RWPE2 (cell line): ENCODE measurements at places on chromosomes 3 and 15.

DNA sequence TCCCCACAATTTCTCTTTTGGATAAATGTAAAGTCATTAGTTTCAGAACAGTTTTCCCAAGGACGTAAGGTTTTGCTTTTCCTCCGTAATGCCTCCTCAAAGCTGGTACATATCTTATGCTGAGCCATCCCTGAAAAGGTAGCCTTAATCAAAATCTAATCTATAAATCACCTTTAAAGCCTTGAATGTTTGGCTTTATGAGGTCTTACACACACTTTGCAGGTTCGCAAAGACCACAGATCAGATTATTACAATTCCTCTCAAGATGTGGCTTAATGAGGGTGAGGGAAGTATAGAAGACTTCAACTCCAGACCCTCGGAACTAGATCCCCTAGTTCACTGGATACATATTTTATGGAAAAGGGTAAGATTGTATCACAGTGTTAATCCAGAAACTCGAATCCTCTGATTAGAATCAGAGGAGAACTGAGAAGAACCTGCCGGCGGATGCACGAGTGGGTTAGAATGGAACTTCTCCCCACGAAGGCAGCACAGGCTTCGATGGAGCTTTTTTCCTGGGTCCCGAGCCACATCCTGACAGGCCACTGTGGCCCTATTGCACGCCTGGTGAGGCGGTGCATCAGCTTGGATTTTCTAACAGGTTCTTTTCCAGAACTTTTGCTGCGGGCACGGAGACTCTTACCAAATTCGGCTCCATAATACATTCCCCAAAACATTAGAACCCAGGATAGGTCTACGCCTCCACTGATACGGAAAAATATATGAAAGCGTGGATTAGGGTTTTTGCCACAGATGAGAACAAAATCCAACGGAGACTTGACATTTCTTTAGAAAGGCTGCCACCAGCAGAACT is 1.2 kb downstream of the CTXND1 start:
- peaks cover 93% of the 10 kb centered on the region for H3K27me3 ChIP-seq
- H3K4me3 ChIP-seq: no peak overlapping the region
- no peaks in the 10 kb centered on the region for H3K4me1 ChIP-seq
- no peak overlapping the region for H3K27ac ChIP-seq
- no peak for DNase-seq

DNA sequence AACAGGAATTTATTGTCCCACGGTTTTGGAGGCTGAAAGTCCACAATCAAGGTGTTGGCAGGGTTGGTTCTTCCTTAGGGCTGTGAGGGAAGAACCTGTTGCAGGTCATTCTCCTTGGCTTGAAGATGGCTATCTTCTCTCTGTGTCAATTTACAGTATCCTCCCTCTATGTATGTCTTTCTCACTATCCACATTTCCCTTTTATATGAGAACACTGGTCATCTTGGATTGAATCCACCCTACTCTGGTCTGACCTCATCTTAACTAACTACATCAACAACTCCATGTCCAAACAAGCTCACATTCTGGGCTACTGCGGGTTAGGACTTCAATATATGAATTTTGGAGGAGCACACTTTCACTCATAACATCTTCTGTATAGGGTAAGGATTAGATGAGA is 61.9 kb downstream of the CLDN1 start:
- H3K27me3 ChIP-seq: no peaks in the 10 kb centered on the region
- DNase-seq: no peak
- H3K36me3 ChIP-seq: no peaks in the 10 kb centered on the region
- H3K27ac ChIP-seq: no peak overlapping the region
- peaks cover 4% of the 10 kb centered on the region for H3K4me1 ChIP-seq

DNA sequence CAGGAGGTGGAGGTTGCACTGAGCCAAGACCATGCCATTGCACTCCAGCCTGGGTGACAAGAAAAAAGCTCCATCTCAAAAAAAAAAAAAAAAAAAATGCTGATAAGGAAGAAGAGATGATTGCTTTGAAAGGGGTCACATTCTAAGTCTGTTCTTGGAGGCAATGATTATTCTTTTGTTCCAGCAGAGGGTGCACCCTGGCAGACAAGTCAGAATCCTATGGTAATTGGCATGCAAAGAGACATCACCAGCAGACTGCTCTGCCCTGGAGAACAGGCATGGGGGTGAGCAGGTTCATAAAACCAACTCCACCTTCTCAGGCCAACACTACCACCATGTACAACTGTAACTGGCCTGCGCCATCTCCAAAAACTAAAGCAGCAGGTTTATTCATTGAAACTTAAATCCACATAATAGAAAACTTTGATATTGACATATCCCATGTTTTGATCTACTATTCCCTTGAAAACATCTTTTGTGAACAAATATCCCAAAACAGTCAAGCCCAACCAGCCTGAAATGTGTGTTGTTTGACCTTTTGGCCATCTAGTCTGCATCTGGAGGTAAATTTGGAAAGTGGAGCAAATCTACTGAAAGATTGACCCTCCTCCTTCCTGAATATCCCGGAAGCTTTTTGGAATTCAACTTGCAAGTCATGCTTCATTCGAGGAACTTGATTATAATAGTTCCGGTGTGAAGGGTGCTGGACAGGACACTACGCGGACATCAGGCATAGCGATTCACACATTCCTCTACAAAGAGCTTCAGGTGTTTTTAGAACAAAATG is 100.3 kb downstream of the MECOM start:
- H3K4me3 ChIP-seq: no peak overlapping the region
- no peak overlapping the region for H3K27ac ChIP-seq
- H3K27me3 ChIP-seq: no peaks in the 10 kb centered on the region

DNA sequence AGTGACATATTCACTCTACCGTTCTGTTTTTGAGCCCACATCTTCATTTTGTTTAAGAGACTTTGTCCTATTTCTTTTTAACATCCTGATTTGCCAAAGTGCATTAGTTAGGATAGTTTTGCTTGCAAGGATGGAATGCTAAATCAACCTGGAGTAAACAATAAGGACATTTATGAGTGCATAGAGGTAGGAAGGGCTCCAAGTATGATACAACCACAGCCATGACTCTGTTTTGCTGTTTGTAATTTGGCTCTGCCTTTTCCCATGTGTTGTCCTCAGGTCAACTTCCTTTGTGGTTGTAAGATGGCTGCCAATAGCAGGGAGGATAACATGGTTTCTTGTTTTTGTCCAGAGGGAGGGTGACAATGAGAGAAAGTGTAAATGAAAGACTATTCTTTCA is 66.4 kb upstream of the GOLIM4 start:
- no peak for DNase-seq
- H3K27me3 ChIP-seq: no peaks in the 10 kb centered on the region
- H3K4me1 ChIP-seq: no peaks in the 10 kb centered on the region
- no peak overlapping the region for H3K4me3 ChIP-seq

- no peaks in the 10 kb centered on the region for H3K27me3 ChIP-seq
- no peak for DNase-seq
- H3K27ac ChIP-seq: peak overlapping the region; percentile 79
- H3K4me1 ChIP-seq: peaks cover 41% of the 10 kb centered on the region
Observed at GRCh38 chr15:48145923-48146322, 25.1 kb downstream of the SLC24A5 start.

- no peak overlapping the region for H3K27ac ChIP-seq
- H3K4me3 ChIP-seq: no peak overlapping the region
- H3K36me3 ChIP-seq: no peaks in the 10 kb centered on the region
- H3K4me1 ChIP-seq: peaks cover 8% of the 10 kb centered on the region
Observed at GRCh38 chr15:68608206-68608843, 29.5 kb downstream of the CORO2B start.

DNA sequence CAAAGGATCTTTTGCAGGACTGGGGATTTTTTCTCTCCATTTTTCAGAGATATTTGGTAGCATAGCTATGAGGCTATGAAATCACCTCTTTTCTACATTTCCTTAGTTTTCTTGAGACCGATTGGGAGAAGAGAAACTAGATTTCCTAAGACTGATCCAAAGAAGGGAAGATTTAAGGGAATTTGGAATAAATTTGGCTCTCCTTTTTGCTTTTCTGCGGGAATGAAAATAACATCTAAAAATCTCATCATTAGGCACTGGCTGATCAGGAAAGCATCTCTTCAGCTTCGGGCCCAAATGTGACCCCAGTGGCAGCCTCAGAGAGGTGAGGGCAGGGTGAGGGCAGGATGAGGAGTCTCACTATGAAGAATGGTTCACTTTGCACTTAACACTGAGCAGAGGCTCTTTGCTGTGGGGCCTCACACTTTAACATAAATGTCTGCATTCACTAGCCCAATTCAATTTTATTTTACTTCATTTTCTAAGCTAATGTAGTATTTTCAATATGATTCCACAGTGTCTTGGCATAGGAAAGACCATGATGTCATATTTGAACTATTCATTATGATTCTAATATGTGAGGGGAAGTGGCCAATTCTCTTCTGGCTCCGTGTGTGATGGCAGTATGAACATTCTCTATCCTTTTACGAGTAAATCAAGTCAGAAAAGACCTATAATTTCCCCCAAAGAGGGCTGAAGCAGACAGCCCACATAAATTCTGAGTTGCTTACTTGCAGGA is 193.2 kb downstream of the MEX3B start:
- H3K36me3 ChIP-seq: no peaks in the 10 kb centered on the region
- H3K4me3 ChIP-seq: no peak overlapping the region
- H3K27me3 ChIP-seq: no peaks in the 10 kb centered on the region
- H3K27ac ChIP-seq: no peak overlapping the region
- DNase-seq: no peak
